ENCODE measurements at places on chromosomes 6 and 20.
A peak's percentile ranks its signal among the peaks of the same experiment; 100 is the strongest.

- no peak for DNase-seq
These were observed 68.7 kb upstream of the SLC4A11 start for GRCh38 chr20:3307725-3308124.

DNA sequence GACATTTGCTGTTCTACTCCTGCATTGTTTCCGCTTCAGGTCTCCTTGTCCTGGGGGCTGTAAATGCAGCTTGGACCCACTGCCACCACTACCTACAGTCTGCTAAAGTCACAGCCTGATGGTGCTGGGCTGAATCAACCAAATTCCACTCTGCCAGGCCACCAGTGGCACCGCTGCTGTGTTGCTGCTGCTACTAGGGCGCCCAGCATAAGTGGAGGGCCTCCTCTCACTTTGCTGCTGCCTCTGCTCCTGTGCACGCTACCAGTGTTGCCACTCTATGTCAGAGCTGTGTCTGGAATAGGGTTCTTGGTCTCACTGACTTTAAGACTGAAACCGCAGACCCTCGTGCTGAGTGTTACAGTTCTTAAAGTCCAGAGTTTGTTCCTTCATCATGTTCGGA is 1.4 kb upstream of the SSR1 start:
- DNase-seq, result no peak

- DNase-seq, result peak; percentile 10
These were observed 52.9 kb upstream of the UFL1 start for GRCh38 chr6:96468681-96469224.

DNA sequence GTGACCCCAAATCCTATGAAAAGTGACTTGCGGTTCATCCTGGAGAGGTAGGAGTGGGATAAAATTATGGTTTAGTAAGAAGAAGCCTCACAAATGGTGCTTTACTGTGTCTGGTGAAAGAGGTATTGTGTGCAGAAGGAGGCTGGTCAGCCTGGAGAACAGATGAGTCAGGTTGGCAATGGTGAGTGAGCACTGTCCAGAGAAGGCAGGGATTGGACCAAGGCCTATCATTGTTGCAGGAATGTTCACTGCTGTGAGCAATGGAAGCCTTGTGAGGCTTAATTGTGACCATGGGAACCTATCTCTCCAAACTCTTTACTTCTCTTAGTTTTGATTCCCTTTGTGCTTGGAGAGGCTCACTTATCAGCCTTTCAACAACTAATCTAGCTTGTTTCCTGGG is 89.0 kb upstream of the KCNK16 start:
- DNase-seq, result no peak

DNA sequence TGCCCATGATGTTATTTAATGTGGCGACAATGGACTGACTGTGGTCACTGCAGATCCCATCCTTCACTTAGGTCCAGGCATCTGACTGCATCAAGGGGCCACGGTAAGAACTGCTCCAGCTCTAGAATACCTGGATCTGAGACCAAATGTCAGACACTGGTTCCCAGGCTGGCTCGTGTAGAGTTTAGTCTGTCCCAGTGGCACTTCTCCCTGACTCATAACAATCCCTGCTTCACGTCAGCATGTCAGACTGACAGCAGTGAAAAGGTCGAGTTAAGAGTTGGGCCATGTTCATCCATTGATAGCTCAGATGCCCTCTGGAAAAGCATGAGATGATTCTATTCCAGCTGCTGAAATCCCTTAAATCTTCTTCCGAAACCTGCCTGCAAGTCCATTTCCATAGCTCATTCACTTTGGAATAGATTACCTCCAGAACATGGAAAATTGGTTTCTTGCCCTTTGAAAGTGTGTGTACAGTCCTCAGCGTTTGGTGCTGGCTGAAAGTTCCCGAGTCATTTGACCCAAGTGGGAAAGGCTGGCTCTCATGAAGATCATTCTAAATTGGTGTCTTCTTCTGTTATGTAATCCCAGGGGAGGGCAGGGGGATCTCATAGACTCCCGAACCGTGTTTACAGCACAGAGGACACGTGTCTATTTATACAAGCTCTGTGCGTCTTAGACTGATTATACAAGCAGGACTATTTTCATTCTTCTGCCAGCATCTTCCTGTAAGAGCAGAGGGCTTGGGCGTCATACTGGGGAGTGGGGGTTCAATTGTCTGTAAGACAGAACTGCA is 160.8 kb downstream of the ZDHHC14 start:
- no peak for DNase-seq

GRCh38 chr6:44797746-44798145 is 410.2 kb downstream of the CDC5L start:
- DNase-seq, result no peak

DNA sequence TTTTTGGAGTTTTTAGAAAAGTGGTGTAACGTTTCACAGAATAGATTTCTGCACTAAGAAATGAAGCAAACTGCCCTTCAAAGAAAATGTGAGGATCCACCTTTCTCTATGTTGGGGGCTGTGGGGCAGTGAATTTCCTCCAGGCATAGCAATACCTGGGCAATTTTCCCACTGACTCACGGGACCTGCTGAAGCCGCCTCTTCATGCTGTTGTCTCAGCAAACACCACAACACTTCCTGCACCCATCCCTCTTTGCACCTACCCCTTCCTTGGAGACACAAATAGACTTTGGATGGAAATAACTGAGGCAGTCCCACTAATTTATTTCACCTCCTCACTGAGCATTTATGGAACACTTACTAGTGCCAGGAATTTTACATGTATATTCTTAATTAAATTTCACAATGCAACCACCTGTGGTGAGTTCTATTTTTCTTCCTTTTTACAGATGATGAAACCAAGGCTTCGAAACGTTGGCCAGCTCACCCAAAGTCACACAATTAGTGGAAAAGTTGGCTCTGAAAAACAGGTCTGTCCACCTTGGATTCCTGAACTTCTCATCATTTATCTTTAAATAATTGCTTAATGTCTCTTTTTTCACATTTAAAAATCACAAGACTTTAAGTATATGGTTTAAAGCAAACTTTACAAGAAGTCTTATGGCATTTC is 17.2 kb upstream of the ADGRF1 start:
- no peak for DNase-seq

- no peak for DNase-seq
These were observed 288.0 kb downstream of the BMP7 start for GRCh38 chr20:56978475-56978874.

DNA sequence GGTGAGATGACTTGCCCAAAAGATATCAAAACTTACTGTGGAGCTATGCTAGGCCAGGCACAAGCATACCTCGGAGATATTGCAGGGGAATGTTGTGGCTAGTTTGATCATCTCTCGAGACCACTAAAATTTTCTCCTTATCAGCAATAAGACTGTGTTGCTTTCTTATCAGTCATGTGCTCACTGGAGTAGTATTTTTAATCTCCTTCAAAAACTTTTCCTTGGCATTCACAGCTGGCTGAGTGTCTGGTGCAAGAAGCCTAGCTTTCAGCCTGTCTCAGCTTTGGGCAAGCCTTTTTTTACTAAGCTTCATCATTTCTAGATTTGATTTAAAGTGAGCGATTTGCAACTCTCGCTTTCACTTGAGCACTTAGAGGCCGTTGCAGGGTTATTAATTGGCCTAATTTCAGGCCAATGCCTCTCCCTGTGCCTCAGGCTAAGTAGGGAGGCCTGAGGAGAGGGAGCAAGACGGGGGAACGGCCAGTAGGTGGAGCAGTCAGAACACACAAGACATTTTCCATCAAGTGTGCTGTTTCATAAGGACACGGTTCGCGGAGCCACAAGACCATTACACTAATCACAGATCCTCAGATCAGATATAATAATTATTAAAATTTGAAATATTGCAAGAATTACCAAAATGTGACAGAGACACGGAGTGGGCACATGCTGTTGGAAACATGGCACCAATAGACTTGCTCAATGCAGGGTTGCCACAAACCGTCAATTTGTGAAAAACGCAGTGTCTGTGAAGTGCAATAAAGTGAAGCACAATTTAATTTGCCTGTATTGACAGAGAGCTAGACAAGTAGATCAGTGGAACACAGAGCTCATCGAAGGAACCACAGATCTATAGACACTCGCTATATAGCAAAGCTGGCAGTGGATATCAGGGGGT is 106.8 kb upstream of the SIRPG start:
- DNase-seq, result peak; percentile 72

DNA sequence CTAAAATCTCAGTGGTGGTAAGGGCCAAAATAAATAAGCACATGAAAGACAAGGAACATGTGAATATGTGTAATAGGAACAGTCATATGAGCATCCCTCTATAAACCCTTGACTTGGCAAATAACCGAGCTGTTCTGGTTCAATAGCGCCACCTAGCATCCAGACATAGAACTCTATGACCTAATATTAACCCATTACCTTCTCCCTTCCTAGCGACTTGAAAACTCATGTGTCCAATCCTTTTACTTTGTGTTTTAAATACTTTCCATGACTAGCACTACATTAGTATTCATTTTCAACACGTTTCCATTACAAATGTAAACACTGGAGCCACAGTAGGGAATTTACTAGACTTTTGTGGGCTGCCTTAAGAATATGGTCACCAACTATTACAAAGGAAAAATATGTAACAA is 279.7 kb downstream of the UST start:
- DNase-seq, result peak; percentile 71

- no peak for DNase-seq
These were observed 90.0 kb downstream of the EDN3 start for GRCh38 chr20:59390437-59390836.

DNA sequence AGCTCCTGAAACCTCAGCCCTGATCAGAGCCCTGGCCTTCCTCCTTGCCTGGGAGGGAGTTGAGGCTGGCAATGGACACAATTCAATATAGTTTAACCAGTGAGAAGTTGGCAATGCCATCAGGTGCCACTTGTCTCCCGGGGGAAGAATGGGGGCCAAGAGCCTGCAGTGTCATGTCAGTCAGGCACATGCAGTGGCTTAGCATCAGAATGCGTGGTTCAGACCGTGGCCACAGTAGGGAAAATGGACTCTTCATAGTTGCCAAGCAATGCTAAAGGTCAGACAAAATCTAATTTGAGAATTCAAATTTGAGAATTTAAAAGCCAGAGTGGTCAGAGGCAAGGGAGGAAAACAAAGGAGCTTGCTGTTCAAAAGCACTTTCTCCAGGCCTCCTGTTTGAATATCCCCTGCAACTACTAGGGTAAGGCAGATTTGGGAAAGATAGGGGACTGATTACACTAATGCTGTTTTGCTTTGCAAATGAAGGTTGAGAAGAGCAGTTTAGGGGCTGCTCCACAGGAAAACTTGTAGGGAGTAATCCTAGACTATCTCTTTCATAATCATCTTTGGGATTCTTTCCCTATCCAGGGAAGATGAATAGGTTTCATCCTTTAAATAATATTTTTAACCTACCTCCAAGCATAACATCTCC is 33.1 kb upstream of the CLIC5 start:
- no peak for DNase-seq

GRCh38 chr6:36683145-36683655 is 4.7 kb downstream of the CDKN1A start:
- DNase-seq, result no peak

GRCh38 chr20:4904127-4904860 is 97.0 kb downstream of the SLC23A2 start:
- no peak for DNase-seq

- no peak for DNase-seq
These were observed 263.2 kb downstream of the DLL1 start for GRCh38 chr6:170027647-170028043.

DNA sequence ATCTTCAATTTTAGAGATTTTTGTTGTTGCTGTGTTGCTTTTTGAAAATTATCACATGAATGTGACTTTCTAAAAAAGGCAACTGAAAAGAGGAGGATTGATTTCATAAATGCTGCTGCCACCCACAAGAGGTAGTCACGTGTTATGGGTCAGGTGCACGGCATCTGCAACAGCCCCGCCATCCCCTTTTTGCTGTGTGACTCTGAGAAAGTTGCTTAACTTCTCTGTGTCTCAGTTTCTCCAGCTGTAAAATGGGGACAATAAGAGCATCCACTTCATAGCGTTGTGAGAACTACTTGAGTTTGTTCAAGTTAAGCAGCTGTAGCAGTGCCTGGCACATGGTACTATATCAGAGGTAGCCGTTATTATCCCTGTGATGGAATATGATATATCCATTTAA is 10.7 kb downstream of the CCN5 start:
- no peak for DNase-seq

DNA sequence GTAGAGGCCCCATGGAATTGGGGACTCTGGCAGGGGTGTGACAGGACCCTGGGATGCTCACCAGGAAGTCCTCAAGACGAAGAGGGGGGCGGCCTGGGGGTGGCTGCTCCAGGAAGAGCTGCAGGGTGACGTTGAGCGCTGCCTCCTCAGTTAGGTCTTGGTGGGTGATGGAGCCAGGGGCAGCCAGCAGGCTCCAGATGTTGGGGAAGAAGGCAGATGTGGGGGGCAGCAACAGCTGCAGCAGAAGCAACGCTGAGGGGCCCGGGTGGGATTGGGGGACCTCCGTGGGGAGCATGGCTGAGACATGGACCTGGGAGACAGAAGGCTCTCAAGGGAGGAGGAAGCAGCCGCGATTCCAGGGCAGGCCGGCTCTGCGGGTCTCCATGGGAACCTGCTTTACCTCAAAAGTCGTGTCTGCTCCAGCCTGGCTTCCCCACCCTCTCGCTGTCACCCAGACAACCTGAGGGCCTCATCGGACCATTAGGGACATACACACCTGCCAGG is 591 bp downstream of the VWA7 start:
- DNase-seq, result peak; percentile 31

DNA sequence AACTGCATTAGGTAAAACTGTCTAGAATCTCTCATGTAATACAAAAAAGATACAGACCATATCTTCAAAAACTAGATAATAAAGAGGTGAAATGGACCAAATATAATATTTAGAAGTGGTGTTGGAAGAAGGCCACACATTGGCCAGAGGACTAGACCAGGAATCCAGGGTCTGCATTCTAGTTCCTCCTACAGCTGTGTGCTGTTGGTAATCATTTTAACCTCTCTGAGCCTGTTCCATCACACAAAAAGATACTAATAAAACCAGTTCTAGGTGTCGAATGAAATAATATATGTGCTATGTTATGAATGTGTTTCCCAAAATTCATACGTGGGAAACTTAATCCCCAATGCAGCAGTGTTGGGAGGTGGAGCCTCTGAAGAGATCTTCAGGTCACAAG is 111.6 kb upstream of the RREB1 start:
- DNase-seq, result no peak

GRCh38 chr6:170051229-170052172 is 239.4 kb downstream of the DLL1 start:
- DNase-seq, result no peak

DNA sequence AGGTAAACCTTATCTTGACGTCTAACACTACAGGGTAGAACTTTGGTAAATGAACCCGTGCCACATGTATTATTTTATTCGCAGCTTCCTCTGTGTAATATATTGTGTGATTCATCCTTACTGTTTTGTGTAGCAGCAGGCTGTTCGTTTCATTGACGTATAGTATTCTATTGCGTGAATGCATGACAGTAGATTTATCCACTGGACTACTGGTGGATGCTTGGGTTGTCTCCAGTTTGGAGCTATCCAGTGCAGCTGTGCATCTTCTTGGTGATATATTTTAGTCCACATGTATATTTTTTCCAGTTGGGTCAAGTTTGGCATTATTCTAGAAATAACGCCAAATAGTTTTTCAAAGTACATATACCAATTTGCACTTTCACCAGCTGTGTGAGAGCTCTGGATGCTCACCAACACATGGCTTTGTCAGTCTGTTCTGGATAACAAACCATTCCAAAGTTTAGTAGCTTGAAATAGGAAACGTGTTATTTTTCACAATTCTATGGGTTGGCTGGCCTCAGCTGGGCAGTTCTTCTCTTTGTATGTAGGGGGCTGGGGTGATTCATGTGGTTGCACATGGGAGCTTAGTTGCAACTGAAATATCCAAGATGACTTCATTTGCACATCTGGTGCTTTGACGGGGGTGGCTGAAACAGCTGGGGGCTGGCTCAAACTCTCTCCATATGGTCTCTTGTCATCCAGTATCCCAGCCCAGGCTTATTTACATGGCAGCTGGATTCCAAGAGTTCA is 9.3 kb downstream of the ECT2L start:
- no peak for DNase-seq

Data from SHP77 (cell line).